Thyroid gland (tissue), 4 donors: ENCODE measurements at places on chromosomes 4 and X. TPM values are rescaled to one million over a fixed set of nuclear protein-coding genes. Genes with fewer than 3 reads are reported as not detected.

GRCh38 chr4:141810038-141810711, 173.8 kb downstream of the IL15 start:
- H3K4me1 ChIP-seq, result peaks cover 8% of the 10 kb centered on the region
- H3K27me3 ChIP-seq, result no peaks in the 10 kb centered on the region
- H3K27ac ChIP-seq, result no peak overlapping the region
- no peak overlapping the region for H3K4me3 ChIP-seq
- H3K36me3 ChIP-seq, result no peaks in the 10 kb centered on the region
- DNase-seq, result no peak

- H3K4me1 ChIP-seq, result peaks cover 16% of the 10 kb centered on the region
- H3K27ac ChIP-seq, result peak overlapping the region; percentile 45
- DNase-seq, result no peak
- H3K36me3 ChIP-seq, result peaks cover under 1% of the 10 kb centered on the region
- no peaks in the 10 kb centered on the region for H3K27me3 ChIP-seq
- peak overlapping the region; percentile 95 for H3K4me3 ChIP-seq
These were observed 1.0 kb upstream of the GRPEL1 start for GRCh38 chr4:7068883-7069282.

- no peak overlapping the region for H3K27ac ChIP-seq
- no peak for DNase-seq
- H3K4me3 ChIP-seq, result no peak overlapping the region
- H3K27me3 ChIP-seq, result no peaks in the 10 kb centered on the region
- H3K4me1 ChIP-seq, result no peaks in the 10 kb centered on the region
- H3K36me3 ChIP-seq, result no peaks in the 10 kb centered on the region
These were observed 7.6 kb upstream of the PGRMC2 start for GRCh38 chr4:128295255-128295654.

DNA sequence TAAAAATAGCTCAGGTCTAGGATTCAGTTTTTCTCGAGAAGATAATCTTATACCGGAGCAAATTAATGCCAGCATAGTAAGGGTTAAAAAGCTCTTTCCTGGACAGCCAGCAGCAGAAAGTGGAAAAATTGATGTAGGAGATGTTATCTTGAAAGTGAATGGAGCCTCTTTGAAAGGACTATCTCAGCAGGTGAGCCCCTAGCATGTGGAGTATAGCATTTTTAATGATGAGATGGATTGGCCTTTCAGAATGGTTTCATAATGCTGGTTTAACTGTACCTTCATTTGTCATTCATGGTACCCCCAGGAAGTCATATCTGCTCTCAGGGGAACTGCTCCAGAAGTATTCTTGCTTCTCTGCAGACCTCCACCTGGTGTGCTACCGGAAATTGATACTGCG, 79.4 kb downstream of the SLC10A6 start:
- no peak overlapping the region for H3K27ac ChIP-seq
- no peak for DNase-seq
- peaks cover 12% of the 10 kb centered on the region for H3K36me3 ChIP-seq
- no peaks in the 10 kb centered on the region for H3K4me1 ChIP-seq

- H3K27me3 ChIP-seq, result no peaks in the 10 kb centered on the region
- DNase-seq, result no peak
- no peaks in the 10 kb centered on the region for H3K36me3 ChIP-seq
- peak overlapping the region; percentile 96 for H3K27ac ChIP-seq
- H3K4me3 ChIP-seq, result no peak overlapping the region
These were observed 1.1 kb upstream of the USP38 start for GRCh38 chr4:143183513-143184216.

DNA sequence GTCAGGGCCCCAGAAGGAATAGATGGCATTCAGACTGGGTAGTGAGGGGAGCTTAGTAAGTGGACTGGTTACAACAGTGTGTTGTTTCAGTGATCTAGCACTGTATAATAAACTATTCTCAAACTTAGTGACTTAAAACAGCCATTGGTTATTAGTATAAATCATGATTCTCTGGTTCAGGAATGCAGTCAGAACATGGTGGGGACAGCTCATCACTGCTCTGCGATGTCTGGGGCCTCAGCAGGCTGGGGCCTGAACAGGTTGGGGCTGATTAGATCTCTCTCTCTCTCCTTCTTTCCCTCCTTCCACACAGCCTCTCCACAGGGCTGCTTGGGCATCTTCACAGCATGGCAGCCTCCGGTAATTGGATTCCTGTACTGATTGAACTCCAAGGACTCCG, 160.4 kb downstream of the GATB start:
- H3K27ac ChIP-seq, result no peak overlapping the region
- H3K4me1 ChIP-seq, result peaks cover 17% of the 10 kb centered on the region
- H3K27me3 ChIP-seq, result no peaks in the 10 kb centered on the region
- no peak overlapping the region for H3K4me3 ChIP-seq

DNA sequence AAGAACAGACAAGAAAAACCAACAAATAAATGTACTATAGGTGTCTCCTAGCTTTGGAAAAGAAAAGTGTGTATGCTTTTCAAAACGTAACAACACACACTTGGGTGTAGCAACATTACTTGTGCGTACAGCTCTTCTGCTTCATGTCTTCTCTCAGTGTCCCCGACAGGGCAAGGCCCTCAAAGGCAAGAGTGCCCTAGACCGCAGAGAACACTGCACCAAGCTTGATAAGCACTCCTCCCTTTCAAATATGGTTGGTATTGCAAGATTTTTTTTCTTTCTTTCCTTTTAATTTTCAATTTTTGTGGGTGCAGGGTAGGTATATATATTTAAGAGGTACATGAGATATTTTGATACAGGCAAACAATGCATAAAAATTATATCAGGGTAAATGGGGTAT, 106.8 kb downstream of the EIF4E start:
- H3K27me3 ChIP-seq, result no peaks in the 10 kb centered on the region
- H3K4me3 ChIP-seq, result no peak overlapping the region
- H3K4me1 ChIP-seq, result no peaks in the 10 kb centered on the region
- DNase-seq, result no peak

DNA sequence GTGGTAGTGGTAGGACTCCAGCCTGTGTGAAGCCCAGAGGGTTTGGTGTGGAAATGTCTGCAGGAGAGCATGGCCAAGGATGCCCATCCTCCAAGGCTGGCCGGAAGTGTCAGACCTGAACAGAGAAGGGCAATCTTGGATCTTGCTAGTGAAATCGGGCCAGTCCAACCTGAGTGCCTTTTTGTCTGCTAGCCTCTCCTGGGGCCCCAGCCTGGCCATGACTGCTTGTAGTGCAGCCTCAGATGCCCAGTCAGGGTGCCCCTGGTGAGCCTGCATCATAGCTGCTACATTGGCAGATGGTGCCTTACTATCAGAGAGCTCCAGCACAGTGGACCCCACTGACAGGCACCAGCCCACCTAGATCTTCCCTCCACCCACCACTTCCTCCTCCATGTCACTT, 99.3 kb upstream of the PCDH18 start:
- H3K4me1 ChIP-seq, result no peaks in the 10 kb centered on the region
- no peak overlapping the region for H3K4me3 ChIP-seq
- H3K27me3 ChIP-seq, result no peaks in the 10 kb centered on the region
- no peaks in the 10 kb centered on the region for H3K36me3 ChIP-seq

DNA sequence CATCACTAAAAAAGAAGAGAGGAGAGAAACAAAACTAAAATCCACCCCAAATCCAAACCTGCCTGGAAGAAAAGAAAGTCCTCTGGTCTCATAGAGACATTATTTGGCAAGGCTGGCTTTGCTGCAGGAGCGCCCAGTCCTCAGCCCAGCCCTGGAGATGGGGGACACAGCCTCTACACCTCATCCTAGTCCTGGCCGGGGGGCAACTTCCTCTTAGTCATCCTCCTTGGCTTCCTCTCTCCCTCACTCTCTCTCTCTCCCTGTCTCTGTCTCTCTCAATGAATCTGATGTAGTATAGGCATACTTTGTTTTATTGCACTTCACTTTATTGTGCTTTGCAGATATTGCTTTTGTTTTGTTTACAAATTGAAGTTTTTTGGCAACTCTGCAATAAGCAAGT, 55.8 kb upstream of the MAGEB10 start:
- H3K4me3 ChIP-seq, result no peak overlapping the region
- H3K4me1 ChIP-seq, result no peaks in the 10 kb centered on the region
- no peaks in the 10 kb centered on the region for H3K27me3 ChIP-seq
- H3K27ac ChIP-seq, result no peak overlapping the region

DNA sequence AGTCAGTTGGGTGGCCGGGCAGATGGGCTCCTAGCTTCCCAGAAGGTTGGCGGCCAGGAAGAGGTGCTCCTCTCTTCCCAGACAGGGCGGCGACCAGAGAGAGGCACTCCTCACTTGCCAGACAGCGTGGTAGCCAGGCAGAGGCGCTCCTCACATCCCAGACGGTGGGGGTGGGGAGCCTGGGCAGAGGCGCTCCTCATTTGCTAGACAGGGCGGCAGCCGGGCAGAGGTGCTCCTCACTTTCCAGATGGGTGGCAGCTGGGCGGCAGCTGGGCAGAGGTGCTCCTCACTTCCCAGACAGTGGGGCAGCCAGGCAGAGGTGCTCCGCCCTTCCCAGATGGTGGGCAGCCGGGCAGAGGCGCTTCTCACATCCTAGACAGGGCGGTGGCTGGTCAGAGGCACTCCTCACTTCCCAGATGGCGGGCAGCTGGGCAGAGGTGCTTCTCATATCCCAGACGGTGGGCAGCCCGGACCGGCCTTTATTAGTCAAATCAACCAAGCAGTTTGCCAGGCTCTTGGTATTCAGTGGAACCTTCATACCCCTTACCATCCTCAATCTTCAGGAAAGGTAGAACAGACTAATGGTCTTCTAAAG, 13.5 kb upstream of the NONO start:
- no peak for DNase-seq
- H3K36me3 ChIP-seq, result no peaks in the 10 kb centered on the region
- H3K27ac ChIP-seq, result no peak overlapping the region
- no peaks in the 10 kb centered on the region for H3K27me3 ChIP-seq
- no peak overlapping the region for H3K4me3 ChIP-seq

DNA sequence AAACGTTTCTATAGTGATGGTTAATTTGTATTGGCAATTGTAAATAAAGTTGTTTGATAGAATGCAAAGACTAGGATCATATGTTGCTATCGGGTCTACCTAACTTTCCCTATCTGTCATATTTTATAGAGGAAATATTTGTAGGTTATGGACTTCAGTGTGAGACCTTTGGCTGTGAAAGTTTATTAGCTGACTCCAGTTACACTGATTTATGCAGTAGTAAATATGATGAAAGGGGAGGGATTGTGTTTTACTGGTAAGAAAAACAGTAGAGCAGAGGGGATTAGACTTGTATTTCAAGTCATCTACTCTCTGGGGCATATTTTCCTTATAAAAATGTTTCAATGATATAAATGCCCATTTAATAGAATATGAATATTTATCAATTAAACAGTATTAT, 43.8 kb downstream of the ADGRL3 start:
- H3K4me1 ChIP-seq, result no peaks in the 10 kb centered on the region
- no peak overlapping the region for H3K4me3 ChIP-seq
- DNase-seq, result no peak
- no peaks in the 10 kb centered on the region for H3K36me3 ChIP-seq
- H3K27me3 ChIP-seq, result no peaks in the 10 kb centered on the region

DNA sequence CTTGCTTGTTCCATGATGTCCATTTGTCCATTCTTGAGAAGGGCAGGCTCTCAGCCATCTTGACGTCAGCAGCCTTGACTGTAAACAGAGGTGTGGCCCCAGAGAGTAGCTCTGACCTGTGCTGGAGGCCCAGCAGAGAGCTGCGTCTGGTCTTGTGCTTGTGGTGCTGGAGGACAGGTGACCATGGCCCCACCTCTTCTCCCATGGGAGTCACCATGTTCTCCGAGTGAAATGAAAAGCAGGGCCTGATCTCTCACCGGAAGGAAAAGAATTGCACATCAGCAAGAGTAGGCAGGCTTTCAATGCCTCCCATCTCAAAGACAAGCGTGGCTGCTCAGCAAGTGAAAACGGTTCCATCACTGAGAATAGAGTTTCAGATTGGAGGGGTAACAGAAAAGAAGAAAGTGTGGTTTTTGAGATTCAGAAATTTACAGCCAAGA, 11.5 kb downstream of the PARM1 start:
- no peaks in the 10 kb centered on the region for H3K36me3 ChIP-seq
- no peaks in the 10 kb centered on the region for H3K4me1 ChIP-seq
- H3K27ac ChIP-seq, result no peak overlapping the region
- no peak overlapping the region for H3K4me3 ChIP-seq
- no peak for DNase-seq

DNA sequence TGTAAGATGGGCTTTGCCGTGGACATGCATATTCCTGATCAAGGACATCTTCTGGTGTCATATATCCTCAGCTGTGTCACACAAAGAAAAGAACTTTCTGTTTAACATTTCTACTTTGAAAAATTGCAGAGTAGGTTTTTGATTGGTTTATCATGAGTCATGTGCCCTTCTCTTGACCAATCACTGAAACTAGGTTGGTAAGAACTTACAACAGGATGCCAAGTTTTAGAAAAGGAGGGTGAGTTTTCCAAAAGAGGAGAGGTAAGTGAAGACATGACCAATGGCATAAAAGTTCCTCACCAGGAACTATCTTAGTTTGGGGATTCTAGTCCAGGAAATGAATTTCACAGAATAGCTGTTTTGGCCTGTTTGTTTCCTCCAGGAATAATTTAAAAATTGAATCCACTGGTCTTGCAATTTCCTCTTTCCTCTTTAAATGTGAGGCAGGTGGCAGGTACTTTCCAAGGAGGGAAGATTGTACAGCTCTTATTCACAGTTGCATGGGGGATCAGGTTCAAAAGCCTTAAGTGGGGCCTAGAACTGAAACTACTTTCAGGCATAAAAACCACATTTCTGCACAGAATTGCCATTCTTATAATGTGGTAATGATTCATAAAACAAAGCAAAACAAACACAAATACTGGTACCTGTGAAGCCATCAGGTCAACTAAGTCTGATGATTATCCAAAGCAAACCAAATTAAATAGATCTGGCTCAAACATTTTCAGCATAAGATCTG, 1114.5 kb upstream of the LCORL start:
- no peaks in the 10 kb centered on the region for H3K36me3 ChIP-seq
- no peak overlapping the region for H3K27ac ChIP-seq
- no peak overlapping the region for H3K4me3 ChIP-seq
- DNase-seq, result no peak
- no peaks in the 10 kb centered on the region for H3K4me1 ChIP-seq
- H3K27me3 ChIP-seq, result no peaks in the 10 kb centered on the region

- DNase-seq, result no peak
- no peaks in the 10 kb centered on the region for H3K4me1 ChIP-seq
- H3K27me3 ChIP-seq, result no peaks in the 10 kb centered on the region
- H3K4me3 ChIP-seq, result no peak overlapping the region
- H3K36me3 ChIP-seq, result no peaks in the 10 kb centered on the region
These were observed 93.6 kb upstream of the FTHL17 start for GRCh38 chrX:31165241-31166035.

- H3K4me1 ChIP-seq, result no peaks in the 10 kb centered on the region
- DNase-seq, result peak; percentile 67
- H3K36me3 ChIP-seq, result no peaks in the 10 kb centered on the region
- H3K27me3 ChIP-seq, result no peaks in the 10 kb centered on the region
These were observed 85.4 kb upstream of the GBA3 start for GRCh38 chr4:22607382-22607781.

- DNase-seq, result peak; percentile 76
- H3K36me3 ChIP-seq, result no peaks in the 10 kb centered on the region
- no peaks in the 10 kb centered on the region for H3K27me3 ChIP-seq
- no peak overlapping the region for H3K4me3 ChIP-seq
- no peak overlapping the region for H3K27ac ChIP-seq
- H3K4me1 ChIP-seq, result no peaks in the 10 kb centered on the region
These were observed 118.2 kb upstream of the KIT start for GRCh38 chr4:54539500-54540029.

Gene CENPVL1
- not detected for total RNA-seq

Gene PHEX
- 1.5 TPM for total RNA-seq
